ENCODE measurements at places on chromosomes 11 and 22.

DNA sequence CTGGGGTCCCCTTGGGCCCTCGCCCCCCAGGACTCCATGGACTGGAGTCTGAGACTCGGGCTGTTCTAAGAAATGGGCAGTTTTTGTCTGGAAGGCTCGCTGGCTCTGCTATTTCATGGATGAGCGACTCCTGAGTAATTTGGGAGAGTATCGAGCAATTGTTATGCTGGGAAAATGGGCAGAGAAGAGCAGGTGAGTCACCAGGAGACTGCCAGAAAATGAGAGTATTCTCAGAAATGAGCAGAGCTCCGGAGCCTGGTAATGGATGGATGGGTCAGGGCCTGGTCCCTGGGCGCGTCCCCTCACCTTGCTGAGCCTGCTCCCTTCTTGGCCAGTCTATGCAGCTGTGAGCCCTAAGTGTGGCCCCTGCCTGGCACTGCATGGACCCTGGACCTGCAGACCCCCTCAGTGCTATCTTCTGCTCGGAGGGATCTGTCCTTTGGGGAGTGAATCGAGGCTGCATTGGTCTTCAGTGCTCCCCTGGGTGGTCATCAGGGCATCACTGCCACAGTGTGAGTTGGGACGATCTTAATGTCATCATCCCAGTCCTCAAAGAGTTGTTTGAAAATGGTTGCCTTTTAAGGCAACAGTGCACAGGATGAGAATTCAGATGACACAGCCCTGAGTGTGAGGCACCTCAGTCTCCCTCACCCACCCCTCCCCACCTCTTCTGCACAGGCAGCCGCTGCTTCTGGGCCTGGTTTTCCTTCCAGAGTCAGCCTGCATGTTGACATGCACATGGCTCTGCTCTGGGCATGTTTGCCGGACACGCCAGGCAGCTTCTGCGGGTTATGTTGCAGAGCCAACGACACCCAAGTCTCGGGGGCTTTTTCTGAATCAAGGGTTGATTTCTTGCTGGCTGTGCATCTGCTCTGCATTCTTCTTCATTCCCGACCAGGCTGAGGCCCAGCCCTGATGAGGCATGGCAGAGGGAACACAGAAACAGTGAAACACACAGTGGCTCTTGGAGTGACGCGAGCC is 519.0 kb downstream of the TBC1D22A start:
- no peak for DNase-seq

DNA sequence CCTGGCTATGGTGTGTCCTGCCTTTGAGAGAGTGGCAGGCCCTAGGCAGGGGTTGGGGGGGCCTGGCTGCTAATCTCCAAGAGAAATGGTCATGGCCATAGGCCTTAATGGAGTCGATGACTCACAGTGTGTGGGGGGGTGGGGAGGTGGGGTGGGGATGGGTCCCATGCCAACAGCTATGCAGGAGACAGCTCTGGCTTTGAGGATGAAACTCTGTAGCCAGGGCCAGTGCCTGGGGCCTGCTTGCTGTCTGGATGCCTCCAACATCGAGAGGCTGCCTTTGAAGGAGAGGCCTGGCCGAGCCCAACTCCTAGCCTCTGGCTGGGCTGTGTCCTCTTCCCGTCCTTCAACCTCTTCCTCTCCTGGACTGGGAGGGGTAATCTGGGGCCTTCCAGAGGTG is 23.9 kb upstream of the TSPAN18 start:
- peak; percentile 31 for DNase-seq

- DNase-seq: no peak
Measured at GRCh38 chr11:116613206-116613875, 159.4 kb downstream of the BUD13 start.

GRCh38 chr22:43226377-43227238 is 39.7 kb upstream of the TTLL12 start:
- DNase-seq: peak; percentile 44

DNA sequence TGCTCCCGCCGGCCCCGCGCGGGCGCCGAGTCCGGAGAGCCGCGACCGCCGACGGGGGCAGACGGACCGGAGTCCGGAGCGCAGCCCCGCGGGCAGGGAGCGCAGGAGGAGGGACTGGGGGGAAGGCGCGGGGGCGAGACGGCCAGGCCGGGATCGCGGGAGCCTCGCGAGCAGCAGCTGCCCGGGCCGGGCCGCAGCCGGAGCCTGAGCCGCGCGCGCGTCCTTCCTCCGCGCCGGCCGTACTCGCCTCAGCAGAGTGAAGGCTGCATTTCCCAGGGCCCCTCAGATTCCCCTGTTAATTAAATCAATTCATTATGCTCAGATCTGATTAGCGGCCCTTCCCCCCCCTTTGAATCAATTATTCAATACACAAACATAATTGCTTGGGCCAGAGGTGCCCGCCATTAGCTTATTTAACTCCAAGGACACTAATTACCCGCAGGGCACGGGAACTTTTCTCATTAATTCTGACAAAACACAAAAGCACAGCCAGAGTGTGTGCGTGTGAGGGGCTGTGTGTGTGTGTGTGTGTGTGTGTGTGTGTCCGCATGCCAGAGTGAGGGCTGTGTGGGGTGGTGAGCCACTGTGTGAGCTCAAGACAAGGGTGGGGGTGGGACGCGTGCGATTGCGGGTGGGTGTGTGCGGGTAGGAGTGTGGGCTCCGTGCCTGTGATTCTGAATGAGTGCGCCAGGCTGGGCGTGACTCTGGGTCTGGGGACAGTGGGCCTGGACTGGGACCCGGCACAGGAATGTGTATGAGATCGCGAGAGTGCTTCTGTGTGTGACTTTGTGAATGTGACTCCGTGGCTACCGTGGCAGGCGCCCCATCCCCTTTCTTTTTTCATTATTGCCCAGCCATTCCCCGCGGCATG is 5.1 kb upstream of the LMO1 start:
- no peak for DNase-seq

GRCh38 chr11:112977755-112978154 is 16.5 kb downstream of the NCAM1 start:
- DNase-seq: peak; percentile 56

GRCh38 chr11:5550440-5551095 is 2.2 kb upstream of the OR52H1 start:
- peak; percentile 83 for DNase-seq

DNA sequence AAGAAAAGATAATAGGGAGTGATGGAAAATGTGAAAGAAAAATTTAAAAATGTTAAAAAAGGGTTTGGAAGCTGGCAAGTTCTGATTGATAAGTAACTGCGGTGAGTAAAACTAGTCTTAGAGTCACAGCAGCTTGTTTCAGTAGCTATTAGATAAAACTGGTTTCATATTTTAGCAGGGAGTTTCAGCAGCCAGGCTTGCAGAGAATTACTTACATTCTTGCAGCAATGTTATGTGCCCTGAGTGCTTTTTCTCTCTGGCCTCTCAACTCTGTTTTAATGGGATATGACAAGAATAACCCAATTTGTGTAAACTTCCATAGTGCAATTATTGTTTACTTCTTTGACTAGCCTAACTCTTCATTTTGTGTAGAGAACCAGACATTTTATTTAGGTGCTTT is 33.6 kb downstream of the PPME1 start:
- no peak for DNase-seq

GRCh38 chr11:102448869-102449224 is 3.7 kb downstream of the TMEM123 start:
- no peak for DNase-seq

GRCh38 chr22:38034278-38034882 is 22.8 kb upstream of the PICK1 start:
- peak; percentile 94 for DNase-seq

DNA sequence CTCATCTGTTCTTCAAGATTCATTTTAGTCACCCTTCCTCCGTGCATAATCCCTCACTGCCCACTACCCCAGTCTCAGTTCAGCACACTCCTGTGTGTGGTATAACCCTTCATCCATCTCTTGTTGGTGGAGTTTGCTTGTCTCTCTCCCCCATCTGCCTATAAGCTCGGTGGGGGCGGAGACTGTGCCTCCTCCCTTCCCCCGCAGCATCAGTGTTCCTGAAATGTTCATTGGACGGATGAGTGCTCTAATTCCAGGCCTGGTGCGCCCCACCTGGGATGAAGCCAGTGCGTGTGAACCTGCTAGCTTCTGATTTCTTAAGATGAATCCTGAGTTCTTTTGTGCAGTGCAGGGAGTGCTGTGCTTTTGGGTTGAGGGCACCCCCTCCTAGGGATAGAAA is 100.0 kb downstream of the GRIK4 start:
- no peak for DNase-seq

DNA sequence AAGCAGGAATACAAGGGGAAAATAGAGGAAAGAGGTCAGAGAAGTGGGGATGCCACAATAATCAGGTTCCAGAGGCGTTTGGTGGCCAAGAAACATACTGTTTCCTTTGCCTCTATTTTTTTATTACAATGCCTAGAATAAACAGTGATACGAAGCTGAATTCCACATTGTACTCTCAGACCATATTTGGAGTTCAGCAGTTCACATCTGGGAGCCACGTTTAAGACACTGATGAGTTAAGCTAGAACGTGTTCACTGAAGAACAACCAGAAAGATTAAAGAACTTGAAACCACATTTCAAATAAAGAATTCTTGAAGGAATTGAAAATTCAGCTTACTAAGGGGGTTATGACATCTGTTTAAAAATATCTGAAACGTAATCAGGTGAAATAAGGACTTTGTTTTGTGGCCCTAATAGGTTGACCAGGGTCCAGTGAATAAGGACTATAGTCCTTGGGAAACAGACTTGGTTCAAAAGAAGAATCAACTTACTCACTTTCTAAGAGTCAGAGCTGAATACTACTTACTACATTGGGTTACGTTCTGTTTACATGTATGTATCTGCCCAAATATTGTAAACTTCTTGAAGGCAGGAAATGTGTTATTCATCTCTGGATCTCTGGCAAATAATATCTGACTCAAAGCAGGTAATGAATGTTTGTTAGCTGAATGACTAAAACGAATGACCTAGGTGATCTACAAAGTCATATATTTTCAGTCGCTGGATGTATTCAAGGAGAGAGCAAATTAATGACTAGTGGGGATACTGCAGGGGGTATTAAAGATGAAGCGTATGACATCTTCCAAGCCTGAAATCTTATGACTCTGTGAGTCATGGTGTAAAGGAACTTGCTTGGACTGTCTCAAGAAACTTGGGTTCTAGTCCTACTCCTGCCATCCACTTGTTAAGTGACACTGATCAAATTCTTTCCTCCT is 247.0 kb upstream of the NARS2 start:
- DNase-seq: no peak

- DNase-seq: no peak
Measured at GRCh38 chr22:37278261-37278660, 4.0 kb upstream of the CYTH4 start.

GRCh38 chr11:9208726-9209501 is 56.2 kb downstream of the DENND5A start:
- DNase-seq: no peak

DNA sequence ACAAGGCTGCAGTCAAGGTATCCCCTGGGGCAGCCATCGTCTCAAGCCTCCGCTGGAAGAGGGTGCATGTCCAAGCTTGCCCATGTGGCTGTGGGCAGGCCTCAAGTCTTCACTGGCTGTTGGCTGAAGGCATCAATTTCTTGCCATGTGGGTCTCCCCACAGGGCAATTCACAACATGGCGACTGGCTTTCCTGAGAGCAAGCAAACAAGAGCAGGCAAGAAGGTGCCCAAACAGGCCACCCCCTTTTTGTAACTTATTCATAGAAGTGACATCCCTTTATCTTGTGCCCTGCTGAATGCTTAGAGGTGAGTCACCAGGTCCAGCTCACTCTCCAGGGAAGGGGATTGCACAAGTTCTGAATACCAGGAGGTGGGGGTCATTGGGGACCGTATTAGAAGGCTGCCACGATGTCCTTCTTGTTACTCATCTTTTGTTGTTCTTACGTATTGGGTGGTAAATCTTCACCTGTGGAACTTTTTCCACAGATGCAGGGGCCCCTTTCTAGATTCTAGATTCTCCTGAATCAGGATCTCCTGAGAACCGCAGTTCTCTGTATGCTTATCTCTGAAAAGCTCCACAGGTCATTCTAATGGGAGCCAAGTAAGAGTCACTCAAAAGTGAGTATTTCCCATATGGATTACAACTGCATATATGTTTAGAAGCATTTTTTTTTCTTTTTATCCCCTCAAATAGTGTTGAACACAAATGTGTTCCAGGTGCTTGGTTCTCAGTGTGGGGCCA is 44.2 kb upstream of the MICAL2 start:
- peak; percentile 99 for DNase-seq

DNA sequence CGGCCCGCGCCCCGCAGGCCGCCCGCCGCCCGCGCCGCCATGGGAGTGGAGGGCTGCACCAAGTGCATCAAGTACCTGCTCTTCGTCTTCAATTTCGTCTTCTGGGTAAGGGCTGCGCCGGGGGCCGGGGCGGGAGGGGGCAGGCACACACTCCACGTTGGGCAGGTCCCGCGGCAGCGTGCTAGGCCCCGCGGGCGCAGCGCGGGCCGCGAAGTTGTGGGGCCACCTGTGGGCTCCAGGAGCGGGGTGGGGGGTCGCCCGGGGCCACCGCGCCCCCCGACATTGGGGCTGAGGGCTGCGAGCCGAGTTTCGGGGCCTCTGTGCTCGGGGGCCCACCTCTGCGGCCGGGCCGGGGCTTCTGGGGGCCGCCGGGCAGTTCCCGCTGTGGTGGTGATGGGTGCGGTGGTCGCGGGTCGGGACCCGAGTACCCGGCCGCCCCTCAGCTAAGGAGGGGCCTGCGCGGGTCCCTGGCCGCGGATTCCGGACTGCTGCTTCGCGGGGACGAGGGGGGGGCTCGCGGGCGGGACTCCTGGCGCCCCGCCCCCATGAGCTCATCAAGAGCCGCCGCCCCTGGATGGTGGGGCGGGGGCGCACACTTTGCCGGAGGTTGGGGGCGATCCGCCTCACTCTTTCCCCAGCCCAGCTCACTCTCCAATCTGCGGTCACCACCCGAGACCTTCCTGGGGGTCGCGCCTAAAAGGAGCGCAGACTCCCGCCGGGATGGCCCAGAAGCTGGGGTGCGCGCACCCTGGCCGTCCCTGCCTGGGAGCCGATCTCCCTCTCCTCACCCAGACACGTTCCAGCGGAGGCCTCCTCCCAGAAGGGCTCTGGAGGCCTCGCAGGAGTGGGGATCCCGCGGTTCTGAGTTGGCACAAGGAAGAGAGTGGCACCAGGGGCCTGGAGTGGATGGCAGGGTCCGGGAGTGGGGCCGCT is 667 bp downstream of the CD81 start:
- peak; percentile 54 for DNase-seq

- peak; percentile 54 for DNase-seq
Measured at GRCh38 chr22:27801202-27801615, 347 bp downstream of the MN1 start.

All from cardiac fibroblast (primary cell).